ENCODE measurements at places on chromosomes 4 and X. TPM values are rescaled to one million over a fixed set of nuclear protein-coding genes. Genes with fewer than 3 reads are reported as not detected.
A peak's percentile ranks its signal among the peaks of the same experiment; 100 is the strongest.

GRCh38 chrX:150967786-150968185 lies 15.3 kb upstream of the HMGB3 start:
- DNase-seq = no peak

DNA sequence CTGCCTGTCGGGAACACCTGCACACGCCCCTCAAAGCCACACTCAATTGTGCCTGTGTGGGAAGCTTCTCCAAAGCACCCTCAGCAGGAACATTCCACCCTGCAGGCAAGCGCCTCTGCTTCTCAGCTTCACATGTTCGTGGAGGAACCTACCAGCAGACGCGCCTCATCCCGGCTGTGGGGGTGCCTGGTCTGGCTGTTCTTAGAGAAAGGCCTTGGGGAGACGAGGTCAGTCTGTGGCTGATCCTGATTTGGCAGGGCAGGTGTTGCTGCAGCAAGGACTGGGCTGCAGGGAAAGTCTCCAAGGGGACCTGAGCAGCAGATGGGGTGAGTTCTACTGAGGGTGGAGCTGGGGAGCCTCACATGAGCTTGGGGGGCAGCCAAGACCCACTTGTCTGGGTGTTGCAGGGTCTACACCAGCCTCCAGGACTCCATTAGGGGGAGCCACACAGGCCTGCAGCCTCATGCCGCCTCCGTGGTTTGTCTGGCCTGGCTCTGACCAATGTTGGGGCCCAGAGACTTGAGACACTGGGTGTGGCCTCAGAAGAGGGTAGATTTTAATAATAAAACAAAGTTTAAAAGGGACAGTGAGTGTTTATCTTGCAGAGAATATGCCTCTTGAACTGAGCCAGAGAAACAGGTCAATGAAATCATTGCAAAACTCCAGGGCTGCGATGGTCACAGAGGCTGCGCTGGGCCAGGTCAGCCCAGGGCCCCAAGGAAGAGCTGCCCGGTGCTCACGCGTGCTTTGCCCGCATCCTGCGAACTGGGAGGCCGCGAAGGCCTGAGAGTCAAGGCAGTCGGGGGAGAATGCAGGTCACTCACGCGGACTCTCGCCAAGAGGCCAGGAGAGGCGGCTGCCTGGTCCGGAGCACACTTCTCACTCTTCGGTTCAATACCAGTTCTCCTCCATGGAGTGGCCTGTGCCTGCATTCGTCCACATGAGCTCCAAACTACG lies 21.1 kb downstream of the RNF212 start:
- DNase-seq = no peak

DNA sequence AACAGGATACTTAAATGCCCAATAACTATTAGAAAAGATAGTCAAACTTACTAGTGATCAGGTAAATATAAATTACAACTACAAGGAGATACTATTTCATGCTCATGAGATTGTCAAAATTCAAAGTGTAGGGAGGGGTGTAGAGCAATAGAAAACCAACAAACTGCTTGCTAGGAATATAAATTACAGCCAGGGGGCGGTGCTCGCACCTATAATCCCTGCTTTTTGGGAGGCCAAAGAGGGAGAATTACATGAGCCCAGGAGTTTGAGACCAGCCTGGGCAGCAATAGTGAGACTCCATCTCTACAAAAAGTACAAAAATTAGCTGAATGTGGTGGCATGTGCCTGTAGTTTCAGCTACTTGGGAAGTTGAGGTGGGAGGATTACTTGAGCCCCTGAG lies 556.5 kb upstream of the NR3C2 start:
- no peak for DNase-seq

The RHOXF2 gene
- not detected for total RNA-seq

GRCh38 chr4:150541681-150542080 lies 40.3 kb upstream of the MAB21L2 start:
- DNase-seq = no peak

GRCh38 chr4:158808399-158808798 lies 39.6 kb downstream of the FNIP2 start:
- DNase-seq = no peak

DNA sequence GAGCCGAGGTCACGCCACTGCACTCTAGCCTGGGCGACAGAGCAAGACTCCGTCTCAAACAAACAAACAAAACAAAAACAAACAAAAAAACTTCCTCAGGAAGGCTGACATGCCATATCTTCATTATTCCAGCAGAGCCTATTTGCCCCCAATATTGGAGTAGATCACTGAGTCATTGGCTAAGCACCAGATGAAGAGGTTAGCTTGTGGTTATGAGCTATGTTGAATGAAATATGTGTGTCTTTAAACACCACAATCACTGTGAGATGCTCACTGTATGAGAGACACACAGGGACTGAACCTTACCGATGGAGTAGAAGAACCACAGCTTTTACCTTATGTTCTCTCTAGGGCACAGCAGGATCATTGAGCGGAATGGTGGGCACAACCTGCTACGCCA lies 122.1 kb upstream of the EOLA2 start:
- DNase-seq = no peak

DNA sequence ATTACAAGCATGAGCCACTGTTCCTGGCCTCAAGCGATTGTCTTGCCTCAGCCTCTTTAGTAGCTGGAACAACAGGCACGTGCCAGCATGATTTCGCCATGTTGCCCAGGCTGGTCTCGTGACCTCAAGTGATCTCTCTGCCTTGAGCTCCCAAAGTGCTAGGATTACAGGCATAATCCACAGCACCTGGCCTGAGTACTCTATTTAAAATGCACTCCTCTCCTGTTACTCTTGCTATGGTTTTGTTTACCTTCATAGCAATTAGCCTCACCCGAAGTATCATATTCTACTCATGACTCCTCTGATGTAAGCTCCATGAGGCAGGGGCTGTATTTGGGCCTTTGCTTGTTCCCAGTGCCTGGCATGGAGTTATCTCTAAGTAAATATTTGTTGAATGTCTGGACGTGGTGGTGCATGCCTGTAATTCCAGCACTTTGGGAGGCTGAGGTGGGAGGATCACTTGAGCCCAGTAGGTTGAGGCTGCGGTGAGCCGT lies 92.5 kb upstream of the SLC34A2 start:
- DNase-seq = no peak

The ANTXR2 gene
- 39.3 TPM for total RNA-seq

The PCYT1B gene
- total RNA-seq = 0.68 TPM

DNA sequence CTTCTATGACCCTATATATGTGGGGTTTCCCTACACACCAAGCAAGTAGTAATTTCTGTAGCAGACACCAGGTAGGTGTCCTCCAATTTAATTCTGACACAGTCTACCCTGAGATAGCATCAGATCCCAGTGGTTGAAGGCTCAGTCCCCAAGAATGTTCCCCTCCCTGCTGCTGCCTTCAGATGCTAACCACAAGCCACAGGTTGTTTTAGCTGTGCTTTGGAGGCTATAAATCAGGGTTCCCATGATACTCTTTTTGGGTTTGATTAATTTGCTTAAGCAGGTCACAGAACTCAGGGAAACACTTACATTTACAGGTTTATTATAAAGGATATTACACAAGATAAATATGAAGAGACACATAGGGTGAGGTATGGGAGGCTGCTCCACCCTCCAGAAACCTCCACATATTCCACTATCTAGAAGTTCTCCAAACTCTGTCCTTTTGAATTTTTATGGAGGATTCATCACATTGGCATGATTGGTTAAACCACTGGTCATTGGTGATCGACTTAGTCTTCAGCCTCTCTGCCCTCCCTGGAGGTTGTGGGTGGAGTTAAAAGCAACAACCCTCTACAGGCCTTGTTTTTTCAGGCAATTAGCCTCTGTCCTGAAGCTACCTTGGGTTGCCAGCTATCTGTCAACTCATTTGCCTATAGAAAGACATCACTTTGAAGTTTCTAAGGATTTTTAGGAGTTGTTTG lies 50.8 kb downstream of the GRIA2 start:
- DNase-seq = no peak

GRCh38 chr4:119930546-119930945 lies 136.1 kb downstream of the MAD2L1 start:
- DNase-seq = no peak

The GSPT2 gene
- total RNA-seq = 9.4 TPM

The SLC6A14 gene
- total RNA-seq = not detected

- DNase-seq = no peak
These were observed 48.0 kb downstream of the PHKA2 start for GRCh38 chrX:18935893-18936292.

GRCh38 chrX:17465201-17465600 lies 90.2 kb downstream of the NHS start:
- DNase-seq = no peak

- no peak for DNase-seq
These were observed 33.4 kb upstream of the NKX3-2 start for GRCh38 chr4:13577660-13578059.

The MUC7 gene
- not detected for total RNA-seq

DNA sequence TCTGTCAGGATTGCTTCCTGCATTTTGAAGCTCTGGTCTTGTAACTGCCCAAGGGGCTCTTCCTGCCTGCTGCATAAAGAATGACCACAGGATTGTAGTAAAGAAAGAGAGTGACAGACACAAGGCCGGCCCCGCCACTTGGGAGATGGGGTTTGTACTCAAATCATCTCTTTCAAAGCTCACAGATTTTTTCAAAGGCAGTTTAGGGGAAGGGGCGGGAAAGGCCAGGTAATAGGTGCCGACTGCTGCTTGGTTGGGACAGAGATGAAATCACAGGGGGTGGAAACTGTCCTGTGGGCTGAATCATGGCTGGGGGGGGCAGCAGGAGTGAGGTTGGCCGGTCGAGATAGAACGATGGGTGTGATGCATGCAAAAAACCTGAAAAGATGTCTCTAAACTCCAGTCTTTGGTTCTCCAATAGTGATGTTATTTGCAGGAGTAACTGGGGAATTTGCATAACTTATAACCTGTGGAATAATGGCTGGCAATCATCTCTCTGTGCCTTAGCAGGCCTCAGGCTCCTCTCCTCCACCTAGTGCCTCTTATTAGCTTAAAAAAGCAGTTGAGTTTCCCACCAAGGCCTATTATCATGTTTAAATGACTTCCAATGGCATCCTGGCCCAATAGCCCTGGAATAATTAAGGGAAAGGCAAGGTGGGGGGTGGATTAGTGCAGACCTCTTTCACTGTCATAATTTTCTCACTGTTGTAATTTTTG lies 778.4 kb upstream of the FRG1 start:
- DNase-seq = no peak

The SCRG1 gene
- 1.6 TPM for total RNA-seq

The ACOT9 gene
- 42.4 TPM for total RNA-seq

The PRKG2 gene
- total RNA-seq = 16.6 TPM

GRCh38 chr4:153573221-153573620 lies 107.1 kb downstream of the TMEM131L start:
- DNase-seq = peak; percentile 36

DNA sequence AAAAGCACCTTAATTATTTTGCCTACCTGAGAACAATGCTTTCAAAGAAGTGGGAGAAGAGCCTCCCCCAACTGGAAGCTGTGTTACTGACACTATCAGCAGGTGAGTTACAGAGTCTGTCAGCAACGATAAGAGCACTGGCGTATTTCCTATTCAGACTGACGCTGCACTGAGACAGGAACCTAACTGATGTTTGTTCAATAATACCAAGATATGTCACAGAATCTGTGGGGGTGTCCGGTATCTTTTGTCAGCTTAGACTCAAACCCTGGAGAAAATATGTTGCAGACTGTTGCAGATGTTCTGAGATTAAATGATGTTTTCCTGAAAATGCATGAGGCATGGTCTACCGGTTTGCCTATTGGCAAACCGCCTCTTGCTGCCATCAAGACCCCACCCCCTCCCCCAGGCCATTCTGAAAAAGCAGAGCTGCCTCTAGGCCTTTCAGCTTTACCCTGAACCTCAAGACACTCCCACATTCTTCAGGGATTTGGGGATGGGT lies 115.2 kb upstream of the KIT start:
- DNase-seq = no peak

The NRK gene
- total RNA-seq = 1.4 TPM

DNA sequence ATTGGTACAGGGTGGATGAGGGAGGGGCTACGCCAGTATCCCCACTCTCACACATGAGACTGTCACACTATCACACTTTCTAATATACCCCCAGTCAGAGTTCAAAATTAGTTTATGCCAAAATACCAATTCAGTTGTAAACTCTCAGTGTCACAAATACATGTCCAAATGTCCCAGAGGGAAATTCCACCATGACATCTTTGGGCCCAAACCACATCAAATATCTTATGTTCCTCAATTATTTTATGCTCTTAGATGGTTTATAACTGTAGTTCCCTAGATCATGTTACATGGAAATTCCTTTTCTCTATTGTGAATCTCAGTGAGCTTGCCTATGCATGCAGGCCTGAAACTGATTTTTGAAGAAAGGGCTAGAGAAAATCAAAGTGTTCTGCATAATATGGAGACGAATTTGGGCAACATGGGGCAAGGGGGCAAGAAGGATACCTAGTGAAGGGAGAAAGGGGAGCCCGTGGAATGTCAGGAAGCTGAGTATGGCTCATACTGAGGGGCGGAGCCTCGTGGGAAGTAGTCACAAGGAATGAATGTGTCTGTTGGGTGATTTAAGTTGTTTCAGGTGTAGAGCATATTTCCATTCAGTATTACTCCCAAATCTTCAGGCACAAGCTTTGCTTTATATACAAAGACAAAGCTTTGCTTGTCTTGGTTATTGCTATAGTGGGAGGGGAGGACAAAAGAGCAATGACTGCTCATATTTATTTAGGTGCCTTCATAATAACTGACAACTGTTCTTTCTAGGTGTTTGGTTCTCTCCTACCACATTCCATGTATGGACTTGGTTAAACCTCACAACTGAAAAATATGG lies 40.8 kb downstream of the CLNK start:
- no peak for DNase-seq

DNA sequence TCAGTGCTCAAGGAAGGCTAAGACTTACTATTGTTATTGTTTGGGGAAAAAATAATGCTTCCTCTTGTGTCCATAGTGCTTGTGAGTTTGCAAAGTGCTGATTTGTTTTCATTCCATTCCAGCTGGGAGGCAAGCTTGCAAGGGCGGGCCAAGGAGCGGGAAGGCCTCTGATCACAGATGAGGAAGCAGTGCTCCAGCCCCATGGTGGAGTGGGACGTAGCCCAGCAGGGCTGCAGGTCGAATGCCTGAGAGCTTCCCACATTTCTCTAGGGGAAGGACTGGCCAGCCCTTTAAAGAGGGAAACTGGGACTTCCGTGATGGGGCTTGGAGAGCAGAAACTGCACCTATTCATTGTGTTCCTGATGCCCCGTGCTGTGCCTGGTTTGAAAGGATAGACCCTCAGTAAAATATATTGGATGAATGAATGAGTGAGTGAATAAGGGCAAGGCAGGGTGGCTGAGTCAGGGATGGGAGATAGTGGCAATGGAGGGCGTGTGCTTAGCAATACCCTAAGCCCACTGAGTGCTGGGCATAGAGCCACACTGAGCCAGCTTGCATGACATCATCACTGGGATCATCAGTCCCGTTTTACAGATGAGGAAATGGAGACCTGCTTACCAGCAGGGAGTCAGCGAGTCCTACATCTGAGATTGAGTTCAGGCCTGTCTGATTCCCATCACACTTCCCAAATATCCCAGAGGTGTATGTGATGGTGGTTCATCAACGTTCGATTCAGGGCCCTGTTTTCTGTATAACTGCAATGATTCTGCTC lies 17.9 kb upstream of the NSG1 start:
- no peak for DNase-seq
